ENCODE measurements at places on chromosomes 13 and 19.

GRCh38 chr19:29952646-29953045, 10.6 kb downstream of the URI1 start:
- no peak for DNase-seq

DNA sequence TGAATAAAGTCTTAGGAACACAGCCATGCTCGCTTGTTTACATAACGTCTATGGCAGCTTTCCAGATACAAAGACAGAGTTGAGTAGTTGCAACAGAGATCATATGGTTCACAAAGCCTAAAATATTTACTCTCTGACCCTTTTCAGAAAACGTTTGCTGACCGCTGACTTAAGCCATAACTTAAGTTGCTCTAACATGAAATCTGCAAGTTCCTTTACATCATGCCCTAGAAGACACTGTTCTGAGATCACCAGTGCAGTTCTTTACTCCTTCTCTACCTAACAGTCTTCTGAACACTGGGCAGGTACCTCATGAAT, 166.4 kb downstream of the DCLK1 start:
- no peak for DNase-seq

DNA sequence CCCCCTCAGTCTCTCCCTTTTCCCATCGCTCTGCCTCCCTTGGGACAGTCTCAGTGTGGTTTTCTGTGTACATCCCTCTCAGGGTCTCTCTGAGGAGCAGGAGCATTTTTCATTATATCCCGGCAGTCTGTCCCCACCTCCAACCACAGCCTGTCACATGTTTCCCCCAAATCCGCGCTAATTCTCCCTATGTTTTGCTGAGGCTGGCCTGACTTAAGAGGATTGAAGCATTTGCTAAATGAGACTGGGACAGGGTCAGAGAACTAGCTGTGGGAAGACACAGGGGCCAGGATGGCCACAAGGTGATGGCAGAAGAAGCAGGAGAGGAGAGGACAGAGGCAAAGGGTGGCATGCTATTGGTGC, 5.5 kb downstream of the TPRX1 start:
- DNase-seq, result no peak

- DNase-seq, result no peak
These were observed 5.7 kb upstream of the CD70 start for GRCh38 chr19:6596621-6597020.

- peak; percentile 26 for DNase-seq
These were observed 9.5 kb downstream of the GAS6 start for GRCh38 chr13:113854238-113855011.

DNA sequence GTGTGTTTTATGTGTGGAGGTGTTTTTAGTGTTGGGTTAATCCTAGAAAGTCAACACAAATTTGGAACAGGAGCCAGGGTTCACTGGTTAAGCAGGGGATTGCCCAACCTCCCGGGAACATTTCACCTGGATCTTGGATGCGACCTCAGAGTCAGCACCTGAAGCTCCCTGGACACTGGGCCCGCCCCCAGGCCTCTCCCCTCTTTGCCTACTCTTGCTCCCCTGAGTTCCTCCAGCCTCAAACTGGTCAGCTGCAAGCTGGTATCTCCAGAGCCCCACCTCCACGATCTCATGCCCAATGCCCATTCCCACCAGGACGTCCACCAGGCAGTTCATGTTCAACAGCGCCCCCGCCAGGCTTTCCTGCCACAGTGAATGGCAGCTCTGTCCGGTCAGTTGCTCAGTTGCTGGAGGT, 9.7 kb downstream of the HSD17B14 start:
- no peak for DNase-seq

DNA sequence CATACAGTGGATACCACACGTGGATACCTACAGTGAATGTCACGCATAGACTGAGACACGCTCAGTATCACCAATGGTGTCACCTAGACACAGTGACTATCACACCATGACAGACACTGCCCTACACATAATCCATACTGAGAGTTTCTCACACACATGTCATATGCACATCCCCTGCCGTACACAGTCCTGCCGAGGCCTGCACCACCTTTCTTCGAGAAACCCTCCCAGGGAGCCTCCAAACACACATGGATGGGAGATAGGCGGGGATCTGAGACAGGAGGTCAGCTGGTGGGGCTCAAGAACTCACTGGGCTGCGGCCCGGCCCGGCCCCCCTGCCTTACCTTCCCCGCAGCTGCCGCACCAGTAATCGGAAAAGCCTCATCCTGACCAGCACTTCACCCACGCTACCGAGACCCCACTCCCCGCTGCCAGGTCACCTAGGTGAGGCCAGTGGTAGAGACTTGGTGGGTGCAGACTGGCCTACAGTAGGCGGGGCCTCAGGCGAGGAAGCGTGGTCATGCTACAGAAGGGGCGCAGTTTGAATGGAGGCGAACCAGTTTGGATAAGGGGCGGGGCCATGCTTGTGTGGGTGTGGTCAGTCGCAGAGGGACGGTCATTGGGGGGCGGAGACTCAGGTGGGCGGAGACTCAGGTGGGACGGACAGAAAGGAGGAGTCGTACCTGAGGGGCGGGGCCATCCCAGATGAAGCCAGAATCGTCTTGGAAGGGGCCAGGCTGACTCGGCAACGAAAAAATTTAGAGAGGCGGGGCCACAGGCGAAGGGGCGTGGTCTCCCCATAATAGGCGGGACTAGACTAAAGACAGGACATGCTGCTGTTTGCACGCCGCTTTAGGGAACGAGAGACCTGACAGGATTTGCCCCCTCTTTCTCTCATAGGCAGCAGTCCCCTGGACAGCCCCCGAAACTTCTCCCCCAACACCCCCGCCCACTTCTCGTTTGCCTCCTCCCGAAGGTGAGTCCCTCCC, 2.1 kb downstream of the MAST1 start:
- peak; percentile 78 for DNase-seq

DNA sequence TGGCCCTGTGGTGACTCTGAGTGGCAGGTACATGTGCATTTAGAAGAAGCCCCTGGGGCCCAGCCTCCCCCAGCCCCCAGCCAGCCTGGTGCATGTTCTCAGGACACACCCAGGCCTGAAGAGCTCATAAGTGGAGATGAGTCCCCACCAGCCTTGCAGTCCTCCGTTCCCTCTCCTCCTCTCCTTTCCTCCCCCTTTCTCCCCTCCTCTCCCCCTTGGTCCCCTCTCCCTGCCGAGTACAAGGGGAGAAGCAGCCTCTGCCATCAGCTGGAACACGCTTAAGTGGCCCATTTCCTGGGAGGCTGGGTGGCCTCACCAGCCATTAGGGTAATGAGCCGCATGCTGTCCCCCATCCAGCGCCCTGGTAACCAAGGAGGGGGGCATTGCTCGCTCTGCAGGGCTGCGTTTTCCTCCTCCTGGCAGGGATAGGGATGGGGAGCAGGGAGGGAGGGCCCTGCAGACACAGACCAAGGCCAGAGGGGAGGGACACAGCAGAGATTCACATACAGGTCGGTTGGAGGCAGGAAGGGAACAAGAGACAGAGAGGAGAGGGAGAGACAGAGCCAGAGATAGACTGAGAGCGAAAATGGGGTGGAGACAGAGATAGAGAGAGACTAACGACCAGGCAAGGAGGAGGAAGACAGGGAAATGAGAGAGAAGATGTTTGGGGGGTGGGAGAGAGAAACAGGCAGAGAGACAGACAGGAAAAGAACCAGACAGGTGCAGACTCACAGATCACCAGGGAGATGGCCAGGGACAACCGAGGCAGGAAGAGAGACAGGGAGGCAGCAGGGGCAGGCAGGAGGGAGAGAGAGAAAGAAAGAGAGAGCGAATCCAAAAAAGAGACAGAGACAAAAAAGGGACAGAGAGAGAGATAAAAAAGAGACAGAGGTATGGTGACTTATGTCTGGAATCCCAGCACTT, 19.3 kb upstream of the DPP9 start:
- peak; percentile 34 for DNase-seq

DNA sequence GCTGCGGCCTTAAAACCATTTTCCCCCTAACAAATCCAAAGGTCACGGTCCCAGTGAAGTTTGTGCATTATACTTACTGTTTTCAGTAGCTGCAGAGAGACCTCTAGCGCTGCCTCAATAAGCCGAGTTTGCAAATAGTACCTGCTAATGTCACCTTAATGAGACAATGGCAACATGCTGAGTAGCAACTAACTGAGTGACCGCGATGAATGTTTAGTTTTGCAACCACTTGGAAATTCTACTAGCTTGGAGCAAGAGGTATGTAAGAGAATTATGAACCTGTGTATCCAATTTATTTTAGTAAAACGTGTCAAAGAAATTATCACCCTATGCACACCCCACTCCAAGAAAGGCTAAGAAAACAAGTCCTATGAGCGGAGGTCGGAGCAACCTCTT, 1.2 kb downstream of the KPNA3 start:
- no peak for DNase-seq

DNA sequence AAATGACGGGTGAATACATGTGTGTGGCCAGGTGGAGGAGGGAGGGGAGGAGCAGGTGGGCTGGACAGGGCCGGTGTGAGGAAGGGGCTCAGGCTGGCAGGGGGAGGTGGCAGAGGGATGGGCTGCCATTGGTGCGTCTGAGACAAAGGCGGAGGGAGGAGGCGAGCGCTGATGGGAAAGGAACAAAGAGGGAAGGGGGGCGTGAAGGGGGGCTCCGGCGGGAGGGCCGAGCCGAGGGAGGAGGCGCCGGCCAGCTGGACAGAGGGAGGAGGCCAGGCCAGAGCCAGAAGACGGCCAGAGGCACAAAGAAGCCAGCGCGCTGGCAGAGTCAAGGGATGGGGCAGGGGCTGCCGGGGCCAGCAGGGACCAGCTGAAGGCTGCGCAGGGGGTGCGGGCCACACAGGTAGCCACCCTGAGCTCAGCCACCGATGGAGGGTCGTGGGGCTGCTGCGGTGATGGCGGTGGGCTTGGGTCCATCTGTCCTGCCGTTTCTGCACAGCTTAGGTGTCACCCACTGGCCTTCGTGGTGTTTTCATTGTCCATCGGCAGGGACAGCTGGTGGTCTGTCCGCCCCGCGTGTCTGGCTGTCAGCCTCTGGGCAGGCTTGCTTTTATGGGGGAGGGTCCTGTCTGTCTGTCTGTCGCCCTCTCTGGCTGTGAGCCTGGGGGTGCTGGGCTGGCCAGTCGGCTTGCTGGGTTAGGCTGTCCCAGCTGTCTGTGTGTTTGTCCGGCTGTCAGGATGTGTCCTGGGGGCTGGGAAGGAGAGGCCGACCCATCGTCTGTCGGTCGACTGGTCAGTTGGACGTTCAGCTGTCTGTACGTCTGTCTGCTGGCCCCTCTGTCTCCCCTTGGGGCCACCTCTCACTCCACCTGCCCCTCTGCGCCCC, 2.2 kb downstream of the APC2 start:
- DNase-seq, result no peak

DNA sequence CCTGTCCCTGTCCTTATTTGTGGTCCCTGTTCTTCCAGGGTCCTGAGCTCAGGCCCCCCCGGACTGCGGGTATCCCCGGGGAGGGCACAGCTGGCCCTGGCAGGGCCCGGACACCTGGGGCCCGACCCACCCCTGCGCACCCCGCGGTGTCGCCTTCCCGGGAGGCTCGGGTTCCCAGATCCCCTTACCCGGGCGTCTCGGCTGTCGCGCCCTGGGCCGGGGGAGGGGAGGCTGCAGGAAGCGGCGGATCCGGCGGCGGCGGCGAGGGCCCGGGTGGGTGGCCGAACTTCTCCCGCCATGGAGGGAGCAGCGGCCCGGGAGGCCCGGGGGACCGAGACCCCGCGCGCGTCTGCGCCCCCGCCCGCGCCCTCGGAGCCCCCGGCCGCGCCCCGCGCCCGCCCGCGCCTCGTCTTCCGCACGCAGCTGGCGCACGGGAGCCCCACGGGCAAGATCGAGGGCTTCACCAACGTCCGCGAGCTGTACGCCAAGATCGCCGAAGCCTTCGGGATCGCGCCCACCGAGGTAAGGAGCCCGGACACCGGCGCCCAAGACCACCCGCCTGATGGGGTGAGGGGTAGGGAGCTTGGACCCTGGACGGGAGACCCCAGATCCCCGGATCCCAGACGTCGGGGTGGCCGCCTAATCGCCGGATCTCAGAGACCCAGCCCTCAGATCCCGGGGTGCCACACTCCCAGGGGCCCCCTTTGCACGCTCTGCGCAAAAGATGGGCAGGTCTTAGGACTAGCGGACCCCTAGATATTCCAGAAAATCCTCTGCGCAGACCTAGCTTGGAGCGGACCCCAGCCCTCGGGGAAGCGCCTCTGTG, at the start of gene GIPC3:
Gene GIPC3 (plus strand): TSS at position 178 of the 826 bp plus-strand sequence. CDS start 120 bp downstream, at position 298.
- DNase-seq, result no peak

GRCh38 chr13:109516186-109516585, 270.2 kb downstream of the IRS2 start:
- DNase-seq, result no peak

DNA sequence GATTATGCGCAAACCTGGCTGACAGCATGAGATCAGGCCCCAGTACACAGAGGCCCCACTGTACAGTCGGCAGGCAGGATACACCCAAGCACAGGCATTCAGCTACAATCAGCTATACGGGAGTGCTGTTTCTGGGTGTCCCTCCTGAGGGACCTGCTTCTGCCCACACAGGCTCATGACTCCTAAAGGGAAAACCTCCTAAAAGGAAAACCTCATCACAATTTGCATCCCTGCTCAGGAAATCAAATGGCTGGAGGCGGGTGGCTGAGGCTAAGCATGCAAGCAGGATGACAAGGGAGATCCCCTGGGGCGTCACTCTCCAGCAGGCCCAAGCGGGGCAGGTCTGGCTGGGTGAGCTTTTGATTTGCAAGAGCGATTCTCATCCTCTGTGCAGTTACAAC, 99.8 kb downstream of the CRYL1 start:
- DNase-seq, result no peak

GRCh38 chr19:28322491-28322890, 890.5 kb downstream of the UQCRFS1 start:
- no peak for DNase-seq

DNA sequence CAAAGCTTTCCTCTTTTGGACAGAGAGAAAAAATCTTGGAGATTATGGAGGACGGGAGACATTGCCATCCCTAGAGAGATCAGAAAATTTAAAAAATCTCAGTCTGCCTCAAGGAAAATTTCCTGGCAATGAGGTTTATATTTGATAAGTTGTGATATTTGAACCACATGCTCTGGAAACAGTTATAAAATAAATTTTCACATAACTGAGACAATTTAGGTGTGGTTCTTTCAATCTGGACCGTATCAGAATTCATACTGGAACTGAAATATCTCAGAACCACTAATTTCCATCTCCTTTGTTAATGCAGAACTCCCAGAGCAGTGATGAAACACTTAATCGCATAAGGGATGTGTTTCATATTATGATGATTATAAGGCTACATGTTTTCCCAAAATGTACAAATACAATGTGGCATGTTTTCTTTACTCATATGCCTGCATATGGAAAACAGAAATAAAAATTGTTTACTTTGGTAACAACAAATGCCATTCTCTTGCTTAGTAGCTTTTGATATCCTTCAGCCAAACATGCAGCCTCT, 13.7 kb downstream of the UBE2L5 start:
- no peak for DNase-seq
